ENCODE measurements at places on chromosomes 5 and 9.

- DNase-seq, result no peak
These were observed 64.8 kb upstream of the SLC1A1 start for GRCh38 chr9:4425319-4426045.

GRCh38 chr5:129906177-129906887, 2.1 kb downstream of the CHSY3 start:
- DNase-seq, result no peak

DNA sequence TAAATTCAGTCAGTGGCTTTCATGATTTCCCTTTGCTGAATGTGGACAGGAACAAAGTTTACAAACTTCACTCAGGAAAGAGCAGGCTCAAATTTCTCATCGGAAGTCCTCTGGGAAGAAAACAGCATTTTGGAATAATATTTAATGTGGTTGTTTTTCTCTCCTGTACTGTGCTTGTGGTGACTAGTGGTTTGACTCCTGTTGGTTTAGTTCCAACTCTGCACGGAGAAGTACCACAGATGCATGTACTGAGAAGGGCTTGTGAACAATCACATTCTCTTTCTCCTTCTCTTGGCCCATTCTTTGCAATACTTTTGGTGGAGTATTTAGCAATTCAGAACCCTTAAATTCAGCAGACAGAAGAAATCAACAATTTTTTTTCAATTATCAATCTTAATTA, 13.3 kb downstream of the MPDZ start:
- DNase-seq, result no peak

GRCh38 chr5:1962619-1963355, 80.1 kb upstream of the IRX4 start:
- no peak for DNase-seq

DNA sequence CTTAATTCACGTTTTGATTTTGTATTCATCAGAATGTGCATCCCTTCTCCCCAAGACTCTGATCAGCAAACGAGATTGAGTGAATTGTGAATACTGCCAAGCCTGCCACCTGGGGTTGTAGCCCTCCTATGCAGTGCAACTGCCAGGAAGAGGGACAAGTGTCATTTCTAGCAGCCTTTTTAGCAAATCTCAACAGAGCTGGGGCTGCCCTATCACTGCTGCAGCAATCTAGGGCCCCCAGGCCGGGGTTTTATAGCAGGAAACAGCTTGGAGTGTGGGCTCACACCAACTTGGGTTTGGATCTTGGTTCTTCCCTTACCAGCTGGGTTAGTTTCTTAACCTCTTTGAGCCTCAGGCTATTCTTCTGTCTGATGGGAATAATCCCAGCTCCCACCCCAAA, 4.0 kb downstream of the CSF1R start:
- no peak for DNase-seq

- no peak for DNase-seq
These were observed 23.5 kb downstream of the SLC25A25 start for GRCh38 chr9:128091571-128091970.

DNA sequence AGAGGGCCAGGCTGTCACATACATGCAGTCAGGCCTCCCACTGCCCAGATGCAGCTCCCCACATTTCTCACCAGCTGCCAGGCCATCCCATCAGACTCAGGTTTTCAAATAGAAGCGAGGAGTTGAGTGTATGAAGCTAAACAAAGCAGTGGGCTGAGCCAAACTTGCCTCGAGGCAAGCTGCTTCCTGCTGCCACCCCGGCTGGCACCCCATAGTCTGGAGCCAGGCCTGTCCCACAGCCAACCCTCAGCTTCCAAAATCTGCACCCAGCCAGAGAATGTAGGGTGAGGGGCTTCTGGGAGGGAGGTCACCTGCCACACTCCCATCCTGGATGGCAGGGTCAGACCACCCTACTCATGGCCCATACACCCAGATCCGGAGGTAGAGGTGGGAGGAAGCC, 22.3 kb upstream of the ALDH1B1 start:
- DNase-seq, result no peak

GRCh38 chr9:7293091-7293490, 506.5 kb downstream of the DMAC1 start:
- DNase-seq, result no peak

- no peak for DNase-seq
These were observed 20.4 kb upstream of the IER5L start for GRCh38 chr9:129198319-129199043.

- DNase-seq, result no peak
These were observed 54.1 kb downstream of the MAN2A1 start for GRCh38 chr5:109743770-109744212.

DNA sequence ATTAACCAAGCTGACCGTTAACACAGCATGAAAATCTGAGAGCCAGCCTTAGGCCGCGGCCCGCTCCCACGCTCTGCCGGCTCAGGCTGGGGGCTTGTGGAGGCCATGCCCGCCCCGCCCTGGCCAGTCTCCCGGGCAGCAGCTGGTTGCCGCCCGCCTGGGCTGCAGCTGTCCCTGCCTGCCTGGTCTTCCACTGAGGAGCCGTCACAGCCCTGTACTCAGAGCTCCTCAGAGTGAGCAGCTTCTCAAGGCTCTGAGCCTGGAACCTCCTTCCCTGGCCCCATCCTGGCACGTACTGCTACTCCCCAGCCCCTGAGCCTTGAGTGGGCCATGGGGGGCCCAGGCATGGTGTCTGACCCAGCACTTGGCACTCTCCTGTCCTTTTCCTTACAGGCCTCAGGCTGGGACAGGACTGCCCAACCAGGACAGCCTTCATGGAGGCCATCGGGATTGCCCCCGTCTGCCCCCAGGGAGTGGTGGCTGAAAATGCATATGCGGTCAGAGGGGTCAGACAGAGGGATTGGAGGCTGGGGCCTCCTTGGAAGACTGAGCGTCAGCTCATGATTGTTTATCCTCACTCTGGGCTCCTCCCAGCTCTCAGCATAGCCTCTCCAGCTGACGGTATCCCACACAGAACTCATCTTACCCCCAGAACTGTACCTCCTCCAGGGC, 11.9 kb downstream of the FGFR4 start:
- DNase-seq, result no peak

All from stimulated activated CD8-positive, alpha-beta memory T cell treated with anti-CD3 and anti-CD28 coated beads, Interleukin-7, amount 100 ng/mL, for 1 hour (primary cell).